Placental pericyte (primary cell): ENCODE measurements at places on chromosomes 5 and 9. TPM values are rescaled to one million over a fixed set of nuclear protein-coding genes. Genes with fewer than 3 reads are reported as not detected.

Gene IL17B
- total RNA-seq = 0.66 and 0.72 TPM in 2 replicates

Gene DNM1
- total RNA-seq = 17.1 and 47.0 TPM in 2 replicates

Gene ELAVL2
- not detected in 2 replicates for total RNA-seq

Gene PCDHGA2
- 2.0 and 6.3 TPM in 2 replicates for total RNA-seq

Gene GPR21
- 1.1 and 1.4 TPM in 2 replicates for total RNA-seq

Gene HEMGN
- total RNA-seq = not detected in 2 replicates

Gene GPX8
- total RNA-seq = 102 and 145 TPM in 2 replicates

Gene PKD2L2
- not detected in 2 replicates for total RNA-seq

Gene GLRA1
- total RNA-seq = not detected in 2 replicates

Gene SHOC1
- under 0.01 and 0.14 TPM in 2 replicates for total RNA-seq

Gene CDK5RAP2
- total RNA-seq = 13.8 and 39.9 TPM in 2 replicates

Gene CFAP157
- total RNA-seq = not detected in 2 replicates

Gene BHMT2
- total RNA-seq = 1.1 and 11.6 TPM in 2 replicates

Gene CLIC3
- 4.3 and 12.7 TPM in 2 replicates for total RNA-seq

Gene BARHL1
- not detected in 2 replicates for total RNA-seq

Gene HTR1A
- not detected in 2 replicates for total RNA-seq

Gene PPP2R2B
- total RNA-seq = 0.14 TPM in 1 of 2 replicates, not detected in the other

Gene SH2D3C
- total RNA-seq = 0.22 TPM in 1 of 2 replicates, not detected in the other

Gene LCN9
- not detected in 2 replicates for total RNA-seq

Gene PCDHGA10
- total RNA-seq = 13.2 and 14.0 TPM in 2 replicates

Gene ACOT12
- 0.57 and 0.66 TPM in 2 replicates for total RNA-seq

Gene C9
- 0.44 TPM in 1 of 2 replicates, not detected in the other for total RNA-seq

Gene PHYKPL
- 33.9 and 39.2 TPM in 2 replicates for total RNA-seq
